ENCODE measurements at places on chromosomes 7 and 10.

GRCh38 chr7:74633451-74633921 is 24.0 kb upstream of the GTF2I start:
- DNase-seq: no peak

- peak; percentile 11 for DNase-seq
Observed at GRCh38 chr10:59865101-59865500, 41.3 kb downstream of the CCDC6 start.

- DNase-seq: no peak
Observed at GRCh38 chr10:119407254-119407777, 135.2 kb downstream of the RGS10 start.

DNA sequence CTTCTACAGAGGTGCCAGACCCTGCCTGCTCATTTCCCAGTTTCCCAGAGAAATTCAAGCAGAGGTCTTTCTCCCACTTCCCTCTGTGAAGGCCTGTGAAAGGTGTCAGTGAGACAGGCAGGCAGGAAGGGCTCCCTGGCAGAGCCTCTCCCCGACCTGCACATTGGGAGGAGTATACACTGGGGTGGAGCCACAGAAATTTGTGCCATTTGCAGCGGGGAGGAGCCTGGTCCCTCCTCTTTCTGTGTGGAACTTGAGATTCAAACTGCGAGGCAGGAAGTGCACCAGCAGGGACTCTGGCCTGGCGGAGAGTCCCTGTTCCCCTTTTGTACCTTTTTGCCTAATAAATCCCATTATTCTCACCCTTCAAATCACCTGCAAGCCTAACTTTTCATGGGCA is 54.6 kb upstream of the OPN4 start:
- DNase-seq: no peak

DNA sequence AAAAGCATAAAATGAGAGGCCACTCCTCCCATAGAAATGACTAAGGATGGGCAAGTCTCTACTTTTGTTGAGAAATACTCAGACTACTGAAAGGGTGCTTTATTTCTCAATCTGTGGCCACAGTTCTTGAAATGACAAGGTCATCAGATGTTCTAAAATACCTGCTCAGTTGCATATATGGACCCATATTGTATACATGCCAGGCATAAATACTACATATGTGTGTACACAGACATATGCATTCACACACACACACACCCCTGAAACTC is 691.5 kb upstream of the SORCS1 start:
- DNase-seq: no peak

- DNase-seq: no peak
Observed at GRCh38 chr10:121356183-121356582, 242.1 kb downstream of the FGFR2 start.

- DNase-seq: no peak
Observed at GRCh38 chr7:15678653-15679052, 7.8 kb downstream of the MEOX2 start.

GRCh38 chr10:72561745-72562166 is 64.1 kb downstream of the MICU1 start:
- DNase-seq: no peak

- no peak for DNase-seq
Observed at GRCh38 chr10:116766837-116767634, 24.7 kb upstream of the HSPA12A start.

DNA sequence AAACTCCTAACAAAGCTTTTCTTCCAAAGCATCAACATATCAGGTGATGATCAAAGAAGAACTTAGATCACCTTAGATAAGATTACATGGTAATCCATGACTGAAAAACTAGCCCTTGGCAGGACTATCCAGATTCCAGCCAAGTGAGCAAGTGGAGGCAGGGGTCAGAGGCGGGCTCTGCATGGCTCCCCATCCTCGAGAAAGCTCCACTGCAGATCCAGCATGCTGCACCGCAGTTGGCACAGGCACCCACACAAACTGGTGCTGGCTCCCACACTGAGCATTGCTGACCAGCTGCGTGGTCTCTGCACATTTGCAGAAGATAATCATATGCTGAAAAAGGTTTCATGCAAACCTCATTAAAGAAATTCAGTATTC is 10.1 kb downstream of the PSAP start:
- DNase-seq: no peak

DNA sequence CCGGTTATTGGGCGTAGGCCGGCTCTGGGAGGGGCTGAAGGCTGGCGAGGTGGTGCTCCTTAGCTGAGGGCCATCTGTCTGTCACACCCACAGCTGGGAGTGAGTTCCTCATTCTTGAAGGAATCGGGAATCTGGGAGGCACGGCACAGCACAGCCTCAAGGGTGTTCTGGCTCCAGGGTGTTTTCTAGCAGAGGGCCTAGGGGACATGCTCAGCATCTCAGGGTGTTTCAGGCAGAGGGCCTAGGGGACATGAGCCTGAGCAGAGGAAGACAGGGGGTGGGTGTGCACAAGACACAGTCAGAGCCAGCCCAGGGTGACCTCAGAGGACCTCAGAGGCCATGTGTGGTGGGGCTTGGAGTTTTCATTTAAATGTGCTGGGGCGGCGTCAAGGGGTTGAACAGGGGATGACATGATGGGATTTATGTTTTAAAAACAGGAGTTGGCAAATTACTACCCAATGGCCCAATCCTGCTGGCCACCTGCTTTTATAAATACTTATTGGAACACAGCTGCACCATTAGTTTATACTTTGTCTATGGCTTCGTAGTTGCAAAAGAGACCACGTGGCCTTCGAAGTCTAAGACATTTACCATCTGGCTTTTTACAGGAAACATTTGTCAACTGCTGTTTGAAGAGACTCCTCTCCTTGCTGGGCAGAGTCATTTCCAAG is 121.6 kb downstream of the PRKAG2 start:
- DNase-seq: no peak

- no peak for DNase-seq
Observed at GRCh38 chr7:105028004-105028403, 14.0 kb downstream of the KMT2E start.

DNA sequence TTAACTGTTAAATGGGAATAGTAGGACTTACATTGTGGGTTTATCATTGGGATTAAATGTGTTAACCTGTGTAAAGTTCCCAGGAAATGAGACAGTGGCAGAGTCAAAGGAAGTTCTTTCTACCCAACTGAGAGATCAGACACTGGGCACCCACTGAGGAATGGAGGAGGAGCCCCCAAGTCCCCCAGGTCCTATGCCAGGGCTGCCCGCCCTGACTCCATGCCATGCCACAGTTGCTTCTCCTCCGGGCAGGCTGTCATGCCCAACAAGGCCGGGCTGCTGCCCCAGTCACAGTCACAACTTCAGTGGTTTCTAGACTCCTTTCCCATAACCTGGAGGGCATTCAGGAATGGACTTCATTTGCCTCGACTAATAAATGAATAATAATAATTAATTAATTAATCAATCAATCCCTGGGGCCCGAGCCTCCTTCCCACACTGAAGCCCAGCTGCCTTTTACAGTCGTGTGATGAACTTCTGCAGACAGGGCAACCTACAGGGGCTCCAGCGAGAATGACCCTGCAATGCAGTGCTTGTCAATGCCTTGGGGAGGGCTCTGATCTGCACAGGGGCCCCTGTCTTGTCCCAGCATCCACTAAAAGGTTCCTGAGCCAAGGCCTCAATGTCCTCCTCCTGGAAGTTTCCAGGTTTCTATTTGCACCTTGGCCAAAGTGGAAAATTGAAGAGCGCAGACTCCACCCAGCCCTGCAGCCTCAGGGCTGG is 32.4 kb downstream of the DRGX start:
- no peak for DNase-seq

DNA sequence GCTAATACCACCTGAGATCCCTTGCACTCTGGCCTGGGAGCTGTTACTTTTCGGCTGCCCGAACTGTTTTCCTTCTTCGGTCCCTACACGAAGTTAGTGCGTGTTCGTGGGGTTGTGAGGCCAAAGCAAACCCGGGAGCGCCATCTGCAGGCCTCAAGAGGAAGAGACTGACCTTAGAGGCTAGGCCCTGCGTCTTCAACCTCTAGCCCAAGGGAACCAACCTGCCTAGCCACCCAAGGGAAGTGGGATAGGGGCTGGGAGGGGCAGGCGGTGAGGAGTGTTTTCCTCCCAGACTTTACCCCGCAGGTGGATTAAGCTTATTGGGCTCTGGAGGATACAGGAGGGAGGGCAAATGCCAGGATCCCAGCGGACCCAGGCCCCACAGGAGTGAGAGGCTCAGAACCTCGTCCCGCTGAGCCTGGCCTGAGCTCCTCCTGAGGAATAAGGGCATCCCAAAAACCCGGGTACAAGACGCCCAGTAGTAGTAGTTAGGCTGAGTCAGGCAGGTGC is 1.7 kb upstream of the PAX2 start:
- DNase-seq: peak; percentile 31

DNA sequence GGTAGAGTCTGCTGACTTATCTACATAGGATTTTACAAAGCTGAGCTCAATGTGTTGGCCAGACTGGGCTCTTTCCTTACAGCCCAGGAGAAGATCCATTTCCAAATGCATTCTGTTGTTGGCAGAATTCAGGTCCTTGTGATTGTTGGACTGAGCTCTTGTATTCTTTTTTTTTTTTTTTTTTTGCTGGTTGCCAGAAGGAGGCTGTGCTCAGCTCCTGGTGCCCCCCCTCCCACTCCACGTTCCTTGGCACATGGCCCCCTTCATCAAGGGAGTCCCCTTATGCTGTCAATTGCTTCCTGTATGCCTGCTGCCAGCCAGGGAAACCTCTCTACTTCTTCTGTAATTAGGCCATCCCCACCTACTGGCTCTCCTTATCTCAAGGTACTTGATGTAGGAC is 518.1 kb upstream of the AKR1E2 start:
- no peak for DNase-seq

DNA sequence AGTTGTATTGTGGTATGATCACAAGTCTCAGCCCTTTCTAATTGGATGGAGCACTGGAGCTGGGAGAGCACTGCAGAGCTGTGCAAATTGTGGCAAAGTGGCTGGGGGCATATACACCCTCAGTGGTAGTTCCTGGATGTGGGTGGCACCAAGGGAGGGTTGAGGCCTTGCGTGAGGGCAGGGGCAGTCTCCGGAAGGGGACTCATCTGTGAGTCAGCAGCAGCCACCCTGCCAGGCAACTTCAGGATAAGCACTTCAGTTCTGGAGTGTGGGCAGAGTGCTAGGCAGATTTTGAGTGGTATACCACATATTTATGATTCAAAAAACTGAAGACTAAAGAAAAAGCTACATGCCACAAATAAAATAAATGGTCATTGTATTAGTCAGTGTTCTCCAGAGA is 210.5 kb downstream of the ETV1 start:
- no peak for DNase-seq

DNA sequence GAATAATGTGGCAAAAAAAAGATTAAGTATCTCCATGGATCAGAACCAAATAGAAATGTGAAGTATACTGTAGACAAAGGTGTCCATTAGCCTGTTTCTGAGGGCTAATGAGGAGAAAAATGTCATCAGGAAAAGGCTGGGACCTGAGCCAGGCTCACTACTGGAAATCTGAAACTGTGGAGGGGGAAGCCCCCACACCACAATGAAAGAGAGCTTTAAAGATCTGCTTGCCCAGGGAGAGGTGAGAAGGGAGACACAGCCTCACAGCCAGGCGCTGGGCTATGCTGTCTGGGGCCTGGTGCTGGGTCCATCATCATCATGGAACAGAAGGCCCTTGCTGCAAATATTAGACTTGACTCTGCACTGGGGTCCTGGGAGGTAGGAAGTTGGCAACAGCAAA is 90.4 kb downstream of the OSBPL3 start:
- DNase-seq: peak; percentile 26

GRCh38 chr7:133313575-133313974 is 60.7 kb downstream of the EXOC4 start:
- DNase-seq: no peak

DNA sequence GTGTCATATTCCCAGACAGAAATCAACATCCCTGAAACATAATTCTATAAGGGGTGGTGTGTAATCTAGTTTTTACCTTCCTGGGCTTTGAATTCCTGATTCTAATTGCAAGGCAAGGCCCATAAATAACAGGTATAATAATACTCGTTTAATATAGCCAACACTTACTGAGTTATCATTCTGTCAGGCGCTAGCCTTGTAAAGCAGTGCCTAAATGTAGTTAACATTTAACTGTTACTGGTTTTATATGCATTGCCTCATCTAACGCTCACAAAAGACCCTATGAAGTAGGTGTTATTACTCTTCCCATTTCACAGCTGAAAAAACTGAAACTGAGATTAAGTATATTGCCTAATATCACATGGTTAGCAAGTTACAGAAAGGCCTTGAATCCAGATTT is 772.5 kb downstream of the SUGCT start:
- DNase-seq: no peak

- DNase-seq: no peak
Observed at GRCh38 chr10:54194806-54195205, 606.2 kb downstream of the PCDH15 start.

GRCh38 chr7:70703785-70704184 is 428.2 kb upstream of the GALNT17 start:
- DNase-seq: peak; percentile 53

DNA sequence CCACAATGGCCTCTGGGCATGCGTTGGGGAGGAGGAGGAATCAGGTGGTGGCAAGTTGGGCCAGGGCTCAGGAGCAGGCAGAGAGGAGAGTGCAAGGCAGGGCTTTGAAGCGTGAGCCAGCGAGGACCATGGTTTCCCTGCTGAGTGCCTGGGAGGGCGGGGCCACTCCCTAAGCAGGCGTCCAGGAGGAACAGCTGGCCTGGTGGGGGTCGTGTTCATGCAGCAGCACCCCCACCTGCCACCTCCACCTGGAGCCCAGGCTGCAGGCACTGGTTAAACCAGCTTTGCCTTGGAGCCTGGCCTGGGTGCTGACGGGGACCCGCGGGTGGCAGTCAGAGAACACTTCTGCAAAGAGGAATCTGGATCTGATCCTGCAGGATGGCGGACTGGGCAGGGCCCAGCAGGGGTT is 24.2 kb upstream of the AQP1 start:
- DNase-seq: no peak

DNA sequence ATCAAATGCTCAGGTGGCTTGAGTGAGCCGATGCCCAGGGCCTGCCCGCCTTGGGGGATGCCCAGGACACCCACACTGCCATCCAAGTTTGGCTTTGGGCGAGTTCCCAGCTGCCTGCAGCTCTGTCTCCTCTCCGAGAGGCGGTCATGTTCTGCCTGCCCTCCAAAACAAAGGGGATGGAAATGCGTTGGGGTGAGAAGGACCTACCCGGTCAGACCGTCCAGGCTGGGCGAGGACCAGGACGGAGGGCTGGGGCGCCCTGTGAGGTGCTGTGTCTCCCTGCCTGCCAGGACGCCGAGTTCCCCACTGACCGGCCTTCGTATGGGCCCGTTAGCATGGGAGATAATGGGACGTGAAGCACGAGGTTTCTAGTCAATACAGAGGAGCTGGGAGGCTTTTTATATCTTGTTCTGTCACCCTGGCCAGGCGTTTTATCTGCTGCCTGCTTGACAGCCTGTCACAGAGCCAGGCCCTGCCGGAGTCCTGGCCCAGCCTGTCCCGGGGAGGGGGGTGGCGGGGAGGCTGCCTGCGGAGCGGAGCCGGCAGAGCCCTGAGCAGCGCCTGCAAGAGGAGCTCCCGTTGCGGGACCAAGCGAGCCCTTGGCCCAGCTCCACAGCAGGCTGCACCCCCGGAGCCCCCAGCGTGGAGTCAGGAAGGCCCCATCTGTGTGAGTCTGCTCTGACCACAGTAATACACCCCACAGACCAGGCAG is 22.0 kb upstream of the ELFN1 start:
- no peak for DNase-seq

GRCh38 chr7:156473476-156474240 is 166.9 kb upstream of the RNF32 start:
- peak; percentile 48 for DNase-seq

- no peak for DNase-seq
Observed at GRCh38 chr7:136056651-136057231, 79.6 kb upstream of the MTPN start.

- no peak for DNase-seq
Observed at GRCh38 chr10:30784524-30784896, 155.0 kb upstream of the LYZL2 start.

GRCh38 chr7:106864298-106865081 is 592 bp upstream of the PIK3CG start:
- no peak for DNase-seq

- no peak for DNase-seq
Observed at GRCh38 chr10:88702848-88703597, 3.0 kb upstream of the LIPK start.

Data from NCI-H1105 (cell line).